ENCODE measurements at places on chromosomes 6 and 20.

GRCh38 chr20:14929388-14929787 is 592.0 kb upstream of the FLRT3 start:
- DNase-seq: no peak

GRCh38 chr6:5665173-5665572 is 341.6 kb downstream of the NRN1 start:
- no peak for DNase-seq

- DNase-seq: no peak
Observed at GRCh38 chr20:9122571-9122970, 53.7 kb downstream of the PLCB4 start.

GRCh38 chr20:58197185-58197469 is 31.3 kb downstream of the ANKRD60 start:
- no peak for DNase-seq

DNA sequence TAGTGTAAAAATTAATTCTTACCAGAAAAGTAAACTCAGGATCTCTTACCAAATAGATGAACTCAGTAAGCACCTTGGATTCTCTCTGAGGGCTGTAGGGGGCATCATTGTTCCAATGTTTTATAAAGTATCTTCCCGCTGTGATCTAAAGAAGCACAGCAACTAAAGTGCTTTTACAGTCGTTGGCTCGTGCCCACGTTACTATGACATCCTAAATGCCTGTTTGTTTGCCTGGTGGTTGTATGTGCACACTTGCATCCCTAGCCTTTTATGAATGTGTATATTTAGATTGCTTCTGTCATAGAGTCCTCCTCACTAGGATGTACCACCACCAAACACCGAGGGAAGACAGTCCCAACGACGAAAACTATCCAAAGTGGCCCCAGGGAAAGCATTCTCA is 34.5 kb downstream of the SLX4IP start:
- DNase-seq: peak; percentile 50

GRCh38 chr20:32929162-32929561 is 70.4 kb downstream of the EFCAB8 start:
- no peak for DNase-seq

GRCh38 chr6:99241905-99242534 is 107.5 kb downstream of the FAXC start:
- DNase-seq: no peak

- no peak for DNase-seq
Observed at GRCh38 chr6:141464896-141465295, 667.8 kb upstream of the GJE1 start.

DNA sequence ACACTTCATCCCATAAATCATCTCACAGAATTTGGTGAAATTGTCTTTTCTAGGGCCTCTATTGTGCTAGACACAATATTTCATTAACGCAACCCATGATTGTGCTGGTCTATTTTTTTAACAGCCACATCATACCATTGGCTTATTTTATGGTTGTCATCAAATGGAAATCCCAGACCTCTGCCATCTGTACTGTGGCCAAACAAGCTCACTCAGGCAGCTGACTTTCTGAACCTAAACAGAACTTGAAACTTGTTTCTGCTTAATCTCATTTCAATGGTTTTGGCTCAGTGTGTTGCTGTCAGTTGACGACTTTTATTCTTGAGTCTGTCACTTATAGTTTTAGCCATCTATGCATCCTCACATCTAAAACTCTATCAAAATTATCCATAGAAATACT is 111.8 kb downstream of the HAO1 start:
- no peak for DNase-seq

DNA sequence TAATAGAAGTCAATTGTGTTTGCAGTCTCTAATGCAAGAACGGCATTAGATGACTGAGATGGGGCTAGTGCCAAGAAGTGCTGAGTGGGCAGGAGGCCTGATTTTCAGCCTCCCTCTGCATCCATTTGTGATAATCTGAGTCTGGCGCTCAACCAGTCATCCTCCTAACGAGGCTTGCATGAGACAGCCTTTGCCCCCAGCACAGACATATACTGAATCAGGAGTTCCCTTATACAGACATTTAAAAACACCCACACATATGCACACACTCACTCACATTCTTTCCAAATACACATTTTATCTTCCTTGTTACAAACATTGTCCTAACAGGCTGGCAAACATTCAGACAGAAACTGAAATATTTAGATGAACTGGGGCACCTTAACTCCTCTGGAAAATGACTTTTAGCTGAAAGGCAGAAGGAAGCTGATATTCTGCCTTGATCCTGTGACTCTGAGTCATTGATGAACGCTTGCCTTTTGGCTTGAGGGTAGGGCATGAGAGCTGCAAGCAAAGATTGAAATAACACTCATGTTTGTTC is 562.3 kb downstream of the DHX35 start:
- DNase-seq: no peak

DNA sequence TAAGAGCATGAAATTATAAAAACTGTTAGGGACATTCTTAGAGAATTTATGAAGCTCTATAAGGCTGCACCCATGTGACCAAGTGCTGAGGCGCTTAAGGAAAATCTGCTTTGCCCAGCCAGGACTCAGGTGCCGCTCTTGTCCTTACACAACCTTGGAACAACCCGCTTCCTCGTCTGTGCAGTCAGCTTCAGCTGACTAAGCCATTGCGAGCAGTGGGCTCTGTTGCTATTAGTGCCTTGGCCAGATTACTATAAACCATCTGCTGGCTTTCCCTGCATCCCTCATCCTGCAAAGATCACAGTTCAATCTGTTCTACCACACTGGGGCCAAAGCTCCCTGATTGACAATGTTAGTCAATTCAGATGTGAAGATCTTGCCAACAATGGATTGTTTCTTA is 89.1 kb upstream of the E2F3 start:
- no peak for DNase-seq

GRCh38 chr20:58224097-58224496 is 4.4 kb downstream of the ANKRD60 start:
- DNase-seq: no peak

- no peak for DNase-seq
Observed at GRCh38 chr6:3165631-3166534, 8.5 kb upstream of the TUBB2A start.

GRCh38 chr6:35215665-35216411 is 2.1 kb downstream of the SCUBE3 start:
- DNase-seq: no peak

DNA sequence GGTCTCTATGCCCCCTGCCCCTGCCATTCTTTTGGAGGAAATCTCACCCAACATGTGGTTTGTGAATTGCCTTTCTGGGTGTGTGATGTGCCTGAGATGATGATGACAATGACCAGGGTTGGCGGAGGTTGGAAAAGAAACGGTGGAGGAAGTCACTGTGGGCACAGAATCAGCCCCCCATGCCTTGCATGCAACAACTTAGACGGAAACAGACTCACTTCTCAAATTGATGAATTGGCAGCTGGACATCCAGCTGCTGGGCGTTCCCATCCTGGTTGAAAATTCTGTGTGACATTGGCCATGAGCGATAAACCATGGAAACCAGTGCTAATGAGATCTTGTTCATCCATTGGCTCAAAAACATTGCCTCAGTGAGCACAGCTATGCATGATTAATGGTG is 95.8 kb upstream of the LY86 start:
- no peak for DNase-seq

DNA sequence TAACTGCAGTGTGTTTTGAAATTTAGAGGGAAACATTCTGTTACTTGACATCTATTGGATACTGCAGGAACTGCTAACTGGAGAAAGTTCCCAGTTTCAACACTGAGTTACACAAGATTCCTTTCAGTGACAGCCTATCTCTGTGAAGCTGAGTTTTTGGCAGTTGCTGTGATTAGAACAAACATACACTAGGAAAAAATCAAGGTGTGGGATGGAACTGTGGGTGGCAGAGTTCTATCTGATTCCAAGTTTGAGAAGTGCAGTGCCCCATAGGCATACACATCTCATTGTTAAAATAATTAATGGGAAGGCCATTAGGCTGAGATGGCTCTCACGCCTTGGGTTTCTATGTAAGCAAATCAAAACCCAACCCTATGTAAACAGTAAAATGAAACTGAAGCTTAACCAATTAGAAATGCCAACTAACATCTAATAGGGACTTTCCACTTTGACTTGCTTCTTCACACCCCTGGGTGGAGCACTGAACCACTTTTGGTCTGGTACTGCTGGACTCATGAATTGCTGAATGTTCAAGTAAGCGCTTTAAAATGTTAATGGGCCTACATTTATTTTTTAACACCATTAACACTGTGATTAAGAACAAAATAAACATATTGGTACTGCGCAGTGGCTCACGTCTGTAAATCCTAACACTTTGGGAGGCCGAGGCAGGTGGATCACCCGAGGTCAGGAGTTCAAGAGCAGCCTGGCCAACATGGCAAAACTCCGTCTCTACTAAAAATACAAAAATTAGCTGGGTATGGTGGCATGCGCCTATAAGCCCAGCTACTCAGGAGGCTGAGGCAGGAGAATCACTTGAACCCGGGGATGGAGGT is 55.2 kb upstream of the TBC1D7 start:
- DNase-seq: no peak

DNA sequence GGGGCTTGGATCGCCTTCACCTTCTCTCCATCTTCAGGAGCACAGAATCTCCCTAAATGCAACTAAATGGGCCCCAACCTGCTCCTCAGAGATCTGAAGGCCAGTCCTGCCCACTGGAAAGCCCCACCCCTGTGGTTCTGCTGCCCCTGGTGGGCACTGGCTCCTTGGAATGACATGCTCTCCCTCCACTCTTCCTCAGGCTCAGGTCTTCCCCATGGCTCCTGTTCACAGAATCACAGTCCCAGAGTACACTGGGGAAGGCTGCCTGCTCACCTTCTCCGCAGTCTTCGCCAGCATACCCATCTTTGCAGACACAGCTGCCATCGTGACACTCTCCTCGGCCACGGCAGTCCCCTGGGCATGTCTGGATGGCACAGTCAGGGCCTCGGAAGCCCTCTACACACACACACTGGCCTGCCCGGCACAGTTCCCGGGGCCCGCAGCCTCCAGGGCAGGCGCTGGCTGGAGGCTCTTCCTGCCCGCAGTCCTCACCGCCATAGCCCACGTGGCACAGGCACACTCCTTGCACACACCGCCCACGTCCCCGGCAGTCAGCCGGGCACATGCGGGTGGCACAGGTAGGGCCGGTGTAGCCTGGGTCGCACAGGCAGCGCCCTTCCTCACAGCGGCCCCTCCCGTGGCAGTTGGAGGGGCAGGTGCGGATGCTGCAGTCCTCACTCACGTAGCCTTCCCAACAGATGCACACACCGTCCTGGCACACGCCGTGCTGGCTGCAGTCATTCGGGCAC is 13.6 kb downstream of the TNXB start:
- DNase-seq: no peak

DNA sequence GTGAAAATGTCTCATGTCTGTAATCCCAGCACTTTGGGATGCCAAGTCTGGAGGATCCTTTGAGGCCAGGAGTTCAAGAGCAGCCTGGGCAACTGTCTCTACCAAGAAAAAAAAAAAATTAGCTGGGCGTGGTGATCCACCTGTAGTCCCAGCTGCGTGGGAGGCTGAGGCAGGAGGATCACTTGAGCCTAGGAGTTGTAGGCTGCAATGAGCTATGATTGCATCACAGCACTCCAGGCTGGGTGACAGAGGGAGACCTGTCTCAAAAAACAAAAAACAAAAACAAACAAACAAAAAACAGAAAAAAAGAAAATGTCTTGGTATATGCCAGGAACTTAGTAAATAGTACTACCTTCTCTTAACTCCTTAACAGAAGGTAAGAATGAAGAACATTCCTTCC is 31.4 kb upstream of the TMEM14A start:
- no peak for DNase-seq

DNA sequence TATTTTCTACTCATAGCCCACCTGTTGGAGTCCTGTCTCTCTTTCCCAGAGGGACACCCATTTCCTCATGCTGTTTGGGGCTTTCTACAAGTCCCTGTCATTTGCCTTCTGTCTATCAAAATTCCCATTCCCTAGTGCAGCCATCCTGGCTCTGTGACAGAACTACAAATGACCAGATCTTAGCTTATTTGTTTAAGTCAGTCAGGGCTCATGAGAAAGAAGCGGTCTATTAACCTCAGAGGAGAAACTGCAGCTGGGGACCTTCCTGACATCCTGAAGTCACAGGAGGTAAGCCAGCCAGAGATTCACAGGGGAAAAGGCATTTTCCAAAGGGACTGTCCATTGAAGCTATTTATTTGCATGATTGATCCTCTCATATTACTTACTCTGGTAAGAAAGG is 1.7 kb upstream of the COL9A1 start:
- no peak for DNase-seq

GRCh38 chr20:61297491-61297890 is 45.4 kb downstream of the CDH4 start:
- no peak for DNase-seq

DNA sequence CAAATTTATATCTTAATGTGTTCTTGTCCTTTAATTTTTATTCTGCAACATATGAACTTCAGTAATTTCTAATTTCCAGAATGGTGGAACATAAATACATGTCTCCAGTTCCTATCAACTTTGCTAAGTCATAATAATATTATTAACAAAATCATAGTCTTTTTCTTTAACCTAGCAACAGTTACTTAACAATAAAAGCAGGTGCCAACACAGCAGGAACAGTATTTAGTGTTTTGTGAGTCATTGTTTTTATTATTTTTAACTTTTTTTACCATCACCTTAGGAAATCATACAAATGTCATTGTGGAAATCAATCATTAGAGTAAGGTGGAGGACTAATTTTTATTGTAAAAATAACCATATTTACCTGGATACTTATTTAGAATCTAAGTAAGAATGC is 133.5 kb downstream of the PLCB1 start:
- DNase-seq: no peak

DNA sequence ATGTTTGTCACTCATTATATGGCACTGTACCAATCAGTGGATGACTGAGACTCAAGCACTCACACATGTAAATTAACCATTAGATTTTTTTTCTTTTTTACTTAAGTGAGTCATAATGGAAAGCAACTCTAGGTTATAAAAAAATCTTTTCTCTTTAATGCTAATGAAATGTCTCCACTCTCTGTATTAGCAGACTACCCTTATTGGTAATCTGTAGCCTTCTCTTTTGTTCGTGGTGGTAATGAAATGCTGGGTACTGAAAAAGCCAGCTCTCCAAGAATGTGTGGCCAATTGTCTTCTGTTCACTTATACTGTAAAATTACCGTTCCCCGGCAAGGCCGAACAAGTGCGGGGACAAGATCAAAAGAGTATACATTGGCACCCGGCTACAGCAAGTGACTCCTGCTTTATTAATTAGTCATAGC is 69.0 kb downstream of the AFG1L start:
- no peak for DNase-seq

- DNase-seq: no peak
Observed at GRCh38 chr20:47620808-47621805, 119.4 kb downstream of the NCOA3 start.

- no peak for DNase-seq
Observed at GRCh38 chr6:69122407-69122773, 487.3 kb downstream of the ADGRB3 start.

- no peak for DNase-seq
Observed at GRCh38 chr20:16313917-16314316, 259.3 kb downstream of the KIF16B start.

Measured in C1 segment of cervical spinal cord (tissue), 14 donors.